ENCODE measurements at places on chromosomes 4 and X.

DNA sequence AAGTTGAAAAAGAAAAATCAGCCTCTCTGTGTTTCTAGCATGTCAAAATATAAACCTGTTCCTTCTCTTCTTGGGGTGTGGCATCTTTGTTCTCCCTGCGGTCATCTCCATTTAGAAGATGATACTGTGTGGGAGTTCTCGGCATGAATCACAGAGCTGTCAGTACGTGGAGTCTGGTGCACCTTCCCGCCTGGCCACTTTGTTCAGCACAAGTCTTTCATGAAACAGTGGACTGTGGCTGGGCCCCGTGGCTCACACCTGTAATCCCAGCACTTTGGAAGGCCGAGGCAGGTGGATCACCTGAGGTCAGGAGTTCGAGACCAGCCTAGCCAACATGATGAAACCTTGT lies 166.5 kb downstream of the MAML3 start:
- DNase-seq = no peak

DNA sequence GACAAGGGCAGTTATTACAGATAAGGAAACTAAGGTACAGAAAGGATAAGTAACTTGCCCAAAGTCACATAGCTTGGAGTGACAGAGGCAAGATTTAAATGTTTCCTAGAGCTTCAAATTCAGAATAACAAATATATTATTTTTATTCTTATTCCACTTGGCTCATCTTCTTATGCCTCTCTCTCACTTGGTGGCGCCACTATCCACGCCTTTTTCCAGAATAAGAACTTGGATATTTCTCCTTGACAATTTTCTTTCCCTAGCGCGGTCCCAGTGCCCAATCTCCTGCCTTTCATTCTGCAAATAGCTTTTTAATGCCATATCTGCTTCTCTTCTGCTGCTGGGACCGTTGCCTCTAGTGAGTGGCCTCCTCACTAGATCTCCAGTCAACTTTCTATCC lies 78.5 kb downstream of the MSN start:
- DNase-seq = no peak

- peak; percentile 7 for DNase-seq
Observed at GRCh38 chrX:10310511-10310910, 153.7 kb downstream of the CLCN4 start.

- peak; percentile 68 for DNase-seq
Observed at GRCh38 chrX:9765072-9765736, 443 bp downstream of the GPR143 start.

DNA sequence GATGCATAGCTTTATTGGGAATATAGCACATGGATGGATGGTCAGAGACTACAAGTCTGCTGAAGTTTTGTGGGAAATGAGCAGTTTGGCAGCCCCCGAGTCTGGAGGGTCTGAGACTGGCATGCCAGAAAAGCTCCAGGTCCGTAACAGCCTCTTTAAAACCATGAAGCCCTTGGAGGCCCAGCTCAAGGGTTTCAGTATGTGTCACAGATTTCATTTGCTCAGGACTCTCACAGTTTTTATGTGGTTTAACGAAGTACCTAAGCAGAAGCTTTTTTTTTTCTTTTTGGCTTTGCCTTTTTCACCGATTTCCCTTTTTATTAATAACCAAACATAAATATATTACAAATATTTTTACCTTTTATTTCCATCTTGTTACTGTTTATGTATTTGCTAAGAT lies 30.6 kb upstream of the TMEM184C start:
- no peak for DNase-seq

- DNase-seq = no peak
Observed at GRCh38 chrX:67582436-67582835, 38.6 kb downstream of the AR start.

DNA sequence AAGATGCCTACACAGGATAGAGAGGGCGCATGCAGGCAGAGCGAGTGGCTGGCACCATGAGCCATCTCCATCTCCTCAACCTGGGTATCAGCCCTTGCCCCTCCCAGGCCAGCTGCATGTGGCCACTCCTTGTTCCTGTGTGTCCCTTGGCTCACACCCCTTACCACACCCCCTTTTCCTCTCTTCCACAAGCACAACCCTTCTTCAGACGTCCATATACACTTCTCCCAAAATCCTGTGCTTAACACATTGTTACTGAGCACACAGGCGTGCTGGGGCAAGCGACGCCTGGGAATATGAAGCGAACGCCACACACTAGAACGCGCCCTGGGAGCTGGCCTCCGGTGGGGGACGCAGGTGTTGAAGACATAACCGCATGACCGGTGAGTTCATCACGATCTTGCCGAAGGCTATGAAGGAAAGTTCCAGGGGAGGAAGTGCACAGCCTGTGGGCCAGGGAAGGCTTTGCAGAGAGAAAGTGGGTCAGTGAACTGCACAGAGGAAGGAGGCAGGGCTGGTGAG lies 19.1 kb upstream of the KIAA0232 start:
- DNase-seq = no peak

- DNase-seq = no peak
Observed at GRCh38 chrX:30659421-30659820, 6.2 kb downstream of the GK start.

GRCh38 chr4:1377606-1378261 lies 28.5 kb downstream of the NKX1-1 start:
- DNase-seq = no peak

DNA sequence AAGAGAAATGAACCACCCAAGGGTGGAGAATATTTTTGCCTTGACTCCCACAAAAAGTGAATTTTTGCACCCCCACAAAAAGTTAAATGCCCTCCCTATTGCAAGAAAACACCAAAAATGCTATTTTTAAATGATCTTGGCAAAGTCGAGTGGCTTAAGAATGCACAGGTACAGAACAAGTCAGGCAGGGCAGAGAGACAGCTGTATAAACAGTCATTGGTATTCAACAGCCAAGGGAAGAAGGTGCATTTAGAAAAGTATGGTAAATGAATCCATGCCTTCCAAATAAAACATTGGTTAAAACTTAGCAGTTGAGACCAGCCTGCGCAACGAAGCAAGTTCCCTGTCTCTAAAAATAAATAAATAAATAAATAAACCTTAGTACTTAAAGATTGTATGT lies 169.3 kb downstream of the CHIC2 start:
- no peak for DNase-seq

DNA sequence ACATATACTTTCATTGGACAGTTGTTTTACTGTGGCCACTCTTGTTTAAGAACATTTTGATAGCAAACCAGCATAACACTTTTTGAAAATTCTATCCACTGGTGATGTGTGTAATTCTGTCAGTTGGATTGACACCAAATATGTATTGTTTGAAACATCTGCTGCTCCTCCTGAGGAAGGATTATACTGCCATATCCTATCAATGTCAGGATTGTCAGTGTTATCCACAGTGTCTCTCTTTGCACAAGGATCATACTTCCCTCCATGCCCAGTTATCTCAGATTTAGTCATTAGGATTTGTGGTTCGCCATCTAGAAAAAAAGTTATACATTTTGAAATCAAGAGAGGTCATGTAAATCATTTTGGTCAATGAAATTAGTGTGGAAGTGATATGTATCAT lies 1859.6 kb downstream of the C4orf33 start:
- no peak for DNase-seq

DNA sequence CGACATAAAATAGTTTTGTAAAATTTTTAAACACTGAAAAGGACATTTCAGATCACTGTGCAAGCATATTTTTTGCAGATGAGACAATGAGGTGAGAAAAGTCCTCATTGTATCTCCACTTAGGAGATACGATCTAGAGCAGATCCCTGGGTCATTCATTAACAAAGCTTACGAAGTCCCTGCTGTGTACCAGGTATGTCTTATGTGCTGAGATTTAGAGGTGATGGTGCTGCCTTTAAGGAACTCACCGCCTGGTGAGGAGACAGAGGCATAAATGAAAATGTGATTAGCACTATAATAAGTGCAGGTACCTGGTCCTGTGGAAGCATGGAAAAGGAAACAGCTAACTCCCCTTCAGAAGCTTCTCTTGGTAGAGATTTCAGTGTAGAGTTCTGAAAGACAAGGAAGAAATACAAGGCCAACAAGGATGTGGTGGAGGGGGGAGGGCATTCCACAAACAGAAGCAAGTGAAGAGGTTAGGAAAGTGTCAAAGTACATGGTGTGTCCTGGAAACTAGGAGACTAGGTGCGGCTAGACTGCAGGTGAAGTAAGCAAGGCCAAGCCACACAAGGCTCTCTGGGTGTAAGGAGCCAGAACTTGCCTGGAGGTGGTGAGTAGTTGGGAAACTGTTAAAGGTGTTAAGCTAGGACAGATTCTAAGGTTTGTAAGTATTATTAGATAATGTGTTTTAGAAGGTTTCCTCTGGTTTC lies 1.5 kb upstream of the NDNF start:
- DNase-seq = no peak

DNA sequence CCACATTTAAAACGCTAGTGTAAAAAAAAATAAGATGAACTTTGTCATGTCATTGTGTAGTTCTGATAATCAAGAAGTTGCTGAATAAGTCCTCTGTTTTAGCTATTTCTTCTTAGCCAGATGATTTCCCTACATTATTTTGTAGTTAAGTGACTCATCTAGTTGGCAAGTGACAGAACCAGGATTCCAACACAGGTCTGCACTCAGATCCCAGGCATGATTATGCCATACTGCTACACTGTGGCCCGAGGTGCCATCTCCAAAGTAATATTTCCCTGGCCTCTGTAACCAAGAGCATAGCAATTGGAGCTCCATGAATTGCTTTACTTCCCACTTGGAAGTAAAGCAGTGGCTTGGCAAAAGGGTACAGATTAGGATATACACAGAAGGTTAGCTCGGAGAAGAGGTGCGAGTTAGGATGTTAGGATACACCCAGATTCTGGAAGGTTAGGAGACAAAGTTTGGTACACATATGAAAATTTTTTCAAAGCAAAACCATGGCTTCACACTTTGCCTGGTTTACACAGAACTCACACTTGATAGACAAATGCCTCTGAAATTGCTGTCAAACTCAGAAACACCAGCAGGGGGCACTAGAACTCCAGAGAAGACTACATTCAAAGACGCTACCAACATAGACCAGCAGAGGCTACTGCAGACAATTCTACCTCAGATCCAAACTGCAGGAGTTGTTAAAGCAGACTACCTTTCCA lies 41.4 kb downstream of the SRPX2 start:
- DNase-seq = peak; percentile 12

DNA sequence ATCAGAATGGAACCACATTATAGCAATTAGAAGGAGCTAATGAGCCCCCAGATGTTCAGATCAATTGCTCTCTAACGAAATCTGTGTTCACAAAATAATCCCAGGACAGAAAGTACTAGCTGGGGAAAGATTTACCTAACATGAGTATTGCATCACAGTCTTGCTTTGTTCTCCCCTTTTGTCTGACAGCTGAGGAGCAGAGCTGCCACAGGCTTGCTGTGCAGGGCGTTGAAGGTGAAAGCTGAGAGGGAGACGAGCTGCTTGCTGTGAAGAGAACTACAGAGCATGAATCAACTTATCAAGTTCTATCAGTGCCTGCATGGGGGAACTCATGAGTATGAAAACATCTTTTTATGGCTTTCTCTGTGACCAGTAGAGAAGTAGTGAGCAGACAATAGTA lies 441.2 kb downstream of the CENPC start:
- no peak for DNase-seq

DNA sequence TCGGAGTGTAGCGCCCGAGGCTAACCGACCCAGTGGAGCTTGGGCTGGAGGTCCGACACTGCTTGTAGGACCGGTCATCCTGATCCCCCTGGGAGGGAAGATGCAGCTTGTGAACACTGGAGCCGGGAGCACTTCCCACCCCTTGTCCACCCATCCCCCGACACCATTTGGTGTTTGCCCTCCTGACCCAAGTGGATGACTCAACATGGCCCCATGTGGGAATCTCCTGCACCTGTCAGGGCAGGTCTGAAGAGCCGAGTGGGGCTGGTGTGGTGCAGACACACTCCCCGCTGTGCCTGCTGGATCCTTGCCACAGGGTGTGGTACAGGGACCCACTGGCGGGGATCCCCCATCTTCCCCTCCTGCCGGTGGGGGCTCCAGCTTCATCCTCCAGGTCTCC lies 90.0 kb upstream of the AFAP1 start:
- DNase-seq = no peak

GRCh38 chr4:41718907-41719306 lies 29.6 kb downstream of the PHOX2B start:
- no peak for DNase-seq

DNA sequence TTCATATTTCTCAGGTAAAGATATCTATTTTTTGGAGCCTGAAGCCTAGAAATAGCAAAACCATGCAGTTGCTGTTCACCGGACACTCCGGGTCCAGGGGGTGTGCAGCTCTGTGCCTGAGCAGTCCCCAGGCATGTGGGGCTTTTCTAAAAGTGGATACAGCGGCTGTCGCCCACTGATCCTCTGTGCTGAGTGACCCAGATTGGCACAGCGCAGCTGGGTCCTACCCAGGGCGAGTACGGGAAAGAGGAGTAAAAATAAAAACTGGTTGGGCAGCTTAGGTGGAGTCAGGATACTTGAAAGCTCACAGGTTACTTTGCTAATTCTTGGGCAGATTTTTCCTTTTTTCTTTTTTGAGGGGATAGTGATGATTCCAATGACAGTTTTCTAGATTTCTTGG lies 118.8 kb downstream of the UCHL1 start:
- DNase-seq = no peak

GRCh38 chr4:25163196-25163595 lies 2.9 kb upstream of the SEPSECS start:
- DNase-seq = no peak

Measured in right kidney (tissue), 9 donors.